ENCODE measurements at places on chromosomes 2 and 18.

DNA sequence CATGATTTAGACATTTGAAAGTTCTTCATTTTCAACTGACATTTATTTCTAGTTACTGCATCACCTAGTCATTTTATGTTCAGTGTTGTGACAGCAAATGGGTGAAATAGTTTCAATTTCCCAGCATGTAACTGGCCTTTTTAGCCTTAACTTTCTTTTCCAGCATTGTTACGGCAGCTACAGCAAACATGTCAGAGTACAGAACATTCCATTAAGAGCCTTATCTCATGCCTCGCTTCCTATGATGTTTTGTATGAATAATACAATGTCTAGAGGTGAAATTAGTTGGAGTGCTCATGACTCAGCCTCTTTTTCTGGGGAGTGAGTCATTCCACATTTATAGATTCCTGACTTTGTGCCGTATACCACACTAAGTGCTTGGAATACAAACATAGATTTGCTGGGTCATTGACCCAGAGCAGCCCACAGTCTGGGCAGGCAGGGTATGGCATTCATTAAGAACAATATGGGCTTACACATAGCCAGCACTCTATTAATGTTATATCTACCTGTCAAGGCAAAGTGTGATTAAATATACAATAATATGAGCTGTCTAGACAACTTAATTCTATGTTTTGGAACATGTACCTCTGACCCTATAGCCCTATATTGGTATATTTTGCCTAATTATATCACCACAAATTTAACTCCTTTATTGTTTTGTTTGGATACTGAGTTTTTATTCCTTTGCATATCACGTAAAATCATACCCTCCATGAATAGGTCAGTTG is 72.2 kb downstream of the MAP2 start:
- peak; percentile 68 for DNase-seq

DNA sequence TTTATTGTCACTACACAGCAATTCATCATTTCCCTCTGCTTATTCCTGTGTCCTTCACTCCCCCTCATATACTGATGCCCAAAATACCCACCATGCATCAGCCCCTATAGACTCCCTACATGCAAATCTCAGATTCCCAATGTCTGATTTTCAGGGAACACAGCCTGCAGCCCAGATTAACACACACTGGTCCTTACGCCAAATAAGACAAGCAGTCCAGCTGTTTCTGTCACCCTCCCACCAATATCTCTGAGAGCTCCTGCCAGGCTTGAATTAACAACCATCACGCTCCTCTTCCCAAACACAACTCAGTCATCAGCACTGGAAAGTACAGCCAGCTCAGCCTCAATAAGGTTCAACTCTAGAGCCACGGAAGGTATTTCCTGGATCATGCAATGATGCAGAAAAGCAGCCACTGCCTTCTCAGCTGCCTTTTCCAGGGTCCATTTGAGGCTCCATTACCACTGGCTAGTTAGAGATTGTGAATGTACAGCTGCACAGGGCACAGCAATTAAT is 39.0 kb upstream of the SLC35F5 start:
- DNase-seq, result no peak

DNA sequence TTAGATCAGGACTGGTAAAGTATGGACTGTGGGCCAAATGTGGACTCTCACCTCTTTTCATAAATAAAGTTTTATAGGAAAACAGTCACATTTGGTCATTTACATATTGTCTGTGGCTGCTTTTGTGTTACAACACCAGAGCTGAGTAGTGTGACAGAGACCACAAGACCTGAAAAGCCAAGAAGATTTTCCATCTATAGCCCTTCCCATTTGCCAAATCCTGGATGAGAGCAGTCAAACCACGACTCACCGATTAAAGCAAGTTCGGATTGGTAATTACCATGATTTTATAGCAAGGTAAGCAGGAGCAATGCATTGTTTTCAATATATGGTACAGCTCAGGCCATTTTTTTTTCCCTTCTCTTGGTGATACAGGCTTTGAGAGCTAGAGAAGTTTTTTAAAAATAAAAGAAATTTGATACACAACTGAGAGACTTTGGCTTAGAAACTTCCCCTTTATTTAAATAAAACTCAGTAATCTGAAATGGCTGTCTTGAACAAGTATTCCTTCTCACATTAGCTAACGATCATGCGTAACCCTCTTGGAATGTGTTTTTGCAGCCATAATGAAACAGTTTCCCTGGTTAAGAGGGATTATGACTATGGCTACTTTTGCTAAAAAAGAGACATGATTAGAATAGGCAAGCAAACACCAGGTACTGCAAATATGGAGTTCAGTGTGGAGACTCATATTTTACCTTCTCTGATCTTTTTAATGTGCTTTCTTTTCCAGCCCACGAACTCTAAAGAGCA is 9.5 kb upstream of the MALL start:
- DNase-seq, result no peak

DNA sequence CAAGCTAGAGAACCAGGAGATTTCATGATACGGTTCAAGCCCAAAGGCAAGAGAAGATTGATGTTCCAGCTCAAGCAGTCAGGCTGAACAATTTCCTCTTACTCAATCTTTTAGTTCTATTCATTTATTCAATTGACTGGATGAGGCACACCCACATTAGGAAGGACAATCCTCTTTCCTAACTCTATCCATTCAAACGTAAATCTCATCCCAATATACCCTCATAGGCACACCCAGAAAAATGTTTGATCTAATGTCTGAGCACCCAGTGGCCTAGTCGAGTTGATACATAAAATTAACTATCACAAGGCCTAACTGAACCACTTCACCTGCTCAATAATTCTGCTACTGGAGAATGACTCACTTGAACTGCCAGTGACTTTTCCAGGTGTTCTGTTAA is 180.7 kb downstream of the RAD51AP2 start:
- DNase-seq, result no peak

DNA sequence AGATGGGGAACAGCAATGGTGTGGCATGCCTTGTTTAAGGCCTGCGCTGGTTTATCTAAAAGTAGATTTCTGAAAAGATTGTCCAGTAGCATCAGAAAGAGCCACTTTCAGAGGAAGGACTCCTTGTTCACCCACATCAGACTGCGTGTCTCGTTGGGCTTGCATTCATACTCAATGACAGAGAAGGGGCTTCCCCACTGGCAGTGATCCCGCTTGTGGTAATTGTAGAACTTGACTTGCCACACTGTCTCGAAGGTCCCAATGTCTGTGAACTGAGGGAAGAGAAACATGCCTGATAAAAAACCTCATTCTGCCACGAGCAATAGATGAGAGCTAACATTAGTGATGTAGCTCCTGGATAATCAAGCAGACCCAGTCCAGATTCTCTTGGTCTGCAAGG is 26.0 kb downstream of the CNRIP1 start:
- no peak for DNase-seq

- no peak for DNase-seq
These were observed 517.1 kb upstream of the MYT1L start for GRCh38 chr2:2848198-2848597.

GRCh38 chr2:120898961-120899750 is 163.5 kb downstream of the GLI2 start:
- DNase-seq, result no peak

DNA sequence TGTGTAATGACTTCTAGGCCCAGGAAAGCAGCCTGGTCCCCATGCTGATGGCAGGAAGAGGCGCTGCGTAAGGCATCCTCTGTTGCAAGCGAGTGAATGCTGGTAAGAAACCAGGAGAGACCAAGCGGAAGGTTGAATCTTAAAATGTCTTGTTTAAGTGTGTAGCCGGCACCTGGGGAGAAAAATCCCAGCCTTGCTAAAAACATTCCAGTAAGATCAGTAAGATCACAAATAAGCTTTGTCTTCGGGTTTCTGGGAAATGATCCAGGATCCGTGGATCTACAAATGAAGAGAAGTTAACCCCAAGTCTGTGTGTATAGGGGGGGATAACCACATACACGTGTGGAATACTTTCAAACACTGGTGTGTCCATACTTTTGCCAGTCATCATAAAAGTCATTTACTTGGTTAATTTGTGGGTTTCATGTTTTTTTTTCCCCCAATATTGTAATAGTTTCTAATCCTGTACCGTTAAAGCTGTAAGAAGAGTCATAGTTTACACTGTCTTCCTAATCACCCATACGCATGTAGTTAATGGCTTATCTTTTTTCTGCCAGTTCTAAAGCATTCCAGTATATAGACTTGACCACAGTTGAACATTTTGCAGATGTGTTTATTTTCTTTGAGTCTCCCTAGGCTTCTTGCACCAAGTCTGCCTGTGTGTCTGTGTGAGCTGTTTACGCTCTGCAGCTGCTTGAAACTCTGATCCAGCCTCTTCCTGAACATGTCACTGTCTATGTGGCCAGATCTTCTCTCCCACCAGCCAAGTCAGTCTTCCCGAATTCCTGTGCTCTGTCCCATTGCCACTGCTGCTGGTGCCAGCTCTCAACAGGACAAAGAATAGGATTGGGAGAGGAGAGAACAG is 135.9 kb upstream of the ARL4C start:
- no peak for DNase-seq

- DNase-seq, result no peak
These were observed 33.9 kb upstream of the GLS start for GRCh38 chr2:190846746-190847145.

- no peak for DNase-seq
These were observed 2.8 kb downstream of the ABCB6 start for GRCh38 chr2:219215871-219216534.

- DNase-seq, result no peak
These were observed 261.4 kb downstream of the CYP26B1 start for GRCh38 chr2:71886241-71886640.

GRCh38 chr2:46315103-46315890 is 18.1 kb downstream of the EPAS1 start:
- DNase-seq, result no peak

DNA sequence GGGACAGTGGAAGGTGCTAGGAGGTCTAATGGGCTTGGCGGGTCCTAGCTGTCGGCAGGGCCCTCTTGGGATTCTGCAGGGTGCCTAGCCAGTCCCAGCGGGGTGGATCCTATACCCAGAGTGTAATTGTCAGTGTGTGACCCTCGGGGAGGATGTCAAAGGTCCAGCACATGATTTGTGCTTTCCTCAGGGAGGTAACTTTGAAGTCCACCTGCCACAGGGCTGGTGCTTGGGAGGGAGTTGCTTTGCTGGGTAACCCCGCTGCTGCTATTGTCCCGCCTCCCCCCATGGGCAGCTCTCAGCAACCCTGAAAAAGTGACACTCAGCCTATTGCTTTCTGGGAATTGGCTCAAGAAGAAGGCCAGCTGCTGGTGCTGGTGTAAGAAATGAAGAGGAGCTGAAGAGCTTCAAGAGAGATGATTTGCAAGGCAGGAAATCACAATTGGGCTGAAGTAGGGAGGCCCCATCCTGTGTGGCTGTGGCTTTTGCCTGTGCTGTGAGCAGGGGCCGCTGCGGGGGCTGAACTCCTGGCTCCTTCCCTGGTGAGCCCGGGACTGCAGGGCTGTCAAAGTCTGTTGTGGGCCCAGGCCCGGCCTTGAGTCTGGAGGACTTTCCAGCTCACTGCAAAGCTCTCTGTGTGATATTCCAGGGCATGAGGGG is 36.4 kb downstream of the EMILIN2 start:
- DNase-seq, result no peak

DNA sequence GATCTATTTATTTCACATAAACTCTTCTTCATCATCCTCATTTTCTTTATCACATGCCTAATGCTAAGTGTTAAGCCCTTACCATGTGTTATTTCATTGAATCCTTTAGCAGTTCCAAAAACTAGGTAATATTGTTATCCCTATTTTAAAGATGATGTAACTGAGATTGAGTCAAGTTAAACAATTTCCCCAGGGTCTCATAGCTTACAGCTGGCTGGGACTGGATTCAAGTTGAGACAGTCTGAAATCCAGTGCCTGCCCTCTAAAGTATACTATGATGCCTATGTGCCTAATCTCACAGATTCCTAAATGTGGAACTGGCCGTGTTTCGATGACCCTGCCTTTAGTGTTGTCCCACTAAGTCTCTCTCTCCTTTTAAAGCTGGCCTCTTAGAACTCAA is 108.5 kb downstream of the MAP2 start:
- DNase-seq, result no peak

DNA sequence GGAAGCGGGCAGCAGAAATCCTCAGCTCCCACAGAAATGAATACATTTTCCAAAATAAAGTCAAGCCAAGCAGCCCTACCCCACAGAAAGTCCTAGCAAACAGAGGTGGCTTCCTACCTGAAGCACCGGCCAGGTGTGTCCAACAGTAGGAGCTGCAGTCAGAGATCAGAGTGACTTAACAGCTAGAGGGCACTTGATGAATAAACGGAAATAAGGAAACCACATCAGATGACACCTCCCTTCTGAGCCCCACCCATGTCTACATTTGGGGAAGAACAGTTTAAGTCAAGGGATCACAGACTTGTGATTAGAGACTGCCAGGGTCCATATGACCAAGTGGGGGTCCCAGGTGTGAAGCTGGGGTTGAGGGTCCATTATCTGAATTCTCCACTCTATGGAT is at the start of gene CXCR1:
Gene CXCR1 (minus strand): TSS at position 172 of the 400 bp plus-strand sequence. CDS start 1,751 bp downstream, outside the sequence.
- DNase-seq, result no peak

DNA sequence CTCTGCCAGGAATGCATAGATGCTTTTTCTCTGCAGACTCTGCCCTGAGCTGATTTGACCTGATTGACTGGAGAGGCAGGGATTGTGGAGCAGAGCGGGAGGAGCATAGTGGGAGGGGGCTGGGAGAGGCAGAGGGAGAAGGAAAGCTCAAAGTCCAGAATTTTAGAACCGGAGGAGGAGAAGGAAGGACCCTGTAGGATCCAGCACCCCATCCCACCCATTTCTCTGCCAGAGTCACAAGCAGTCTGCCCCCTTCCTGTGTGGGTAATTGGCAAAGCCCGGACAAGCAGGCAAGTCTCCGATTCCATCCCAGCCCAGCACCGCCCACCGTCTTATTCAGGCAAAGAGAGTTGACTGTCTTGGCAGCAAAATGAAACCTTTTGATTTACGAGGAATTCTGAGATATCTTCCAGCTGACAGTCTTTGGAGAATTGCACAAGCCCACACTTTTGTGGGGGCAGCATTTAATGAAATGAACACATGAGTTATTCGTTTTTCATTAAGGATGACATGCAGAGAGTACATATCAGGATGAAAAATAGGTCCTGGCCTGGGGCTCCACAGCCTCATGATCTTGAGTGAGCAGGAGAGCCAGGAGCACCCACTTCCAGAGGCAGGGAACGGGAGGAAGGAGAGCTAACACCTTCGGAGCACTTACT is 103.1 kb downstream of the MCFD2 start:
- DNase-seq, result peak; percentile 5

- DNase-seq, result no peak
These were observed 1757.9 kb upstream of the LRRTM1 start for GRCh38 chr2:82062463-82062862.

- no peak for DNase-seq
These were observed 144.1 kb downstream of the UBE2E3 start for GRCh38 chr2:181124497-181124896.

- peak; percentile 52 for DNase-seq
These were observed 412 bp downstream of the OSBPL1A start for GRCh38 chr18:24397131-24397693.

GRCh38 chr2:137507237-137507636 is 457.0 kb upstream of the HNMT start:
- no peak for DNase-seq

GRCh38 chr2:202418027-202418426 is 41.9 kb downstream of the BMPR2 start:
- DNase-seq, result no peak

GRCh38 chr2:50086450-50086849 is 932.1 kb upstream of the FSHR start:
- no peak for DNase-seq

- peak; percentile 16 for DNase-seq
These were observed 1.4 kb downstream of the PHLPP1 start for GRCh38 chr18:62716619-62717168.

GRCh38 chr2:240149943-240150784 is 9.7 kb upstream of the OTOS start:
- peak; percentile 67 for DNase-seq
